ENCODE measurements at places on chromosomes 11 and 22. TPM values are rescaled to one million over a fixed set of nuclear protein-coding genes. Genes with fewer than 3 reads are reported as not detected.

DNA sequence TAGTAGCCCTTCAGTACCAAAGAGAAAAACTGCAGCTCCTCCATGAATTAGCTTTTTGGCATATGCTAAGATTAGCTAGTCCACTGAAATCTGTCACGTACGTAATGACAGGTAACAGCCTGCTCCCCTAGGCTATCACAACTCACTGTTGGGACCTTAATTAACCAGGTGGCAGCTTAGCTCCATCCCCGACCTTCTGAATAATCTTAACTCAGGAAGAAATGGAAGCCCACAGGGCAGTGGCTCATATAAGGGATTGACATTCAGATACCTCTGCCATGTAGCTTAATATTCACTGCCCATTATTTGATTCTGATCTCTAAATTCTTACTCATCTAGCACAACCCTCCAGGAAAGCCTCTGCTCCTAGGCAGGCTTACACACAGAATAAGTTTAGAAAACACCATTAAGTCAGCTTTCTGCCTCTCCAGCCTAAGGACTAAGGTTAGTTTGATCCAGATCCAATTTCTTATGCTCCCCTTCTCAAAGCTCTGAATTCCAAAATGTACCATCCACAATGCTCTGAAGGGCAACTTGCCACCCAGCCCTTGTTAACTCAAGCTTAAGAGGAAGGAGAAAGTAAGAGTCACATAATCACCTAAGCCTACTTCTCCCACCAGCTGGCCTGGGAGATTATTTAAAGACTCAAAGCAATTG, 5.0 kb downstream of the HSPA8 start:
- peaks cover 11% of the 10 kb centered on the region for H3K4me1 ChIP-seq
- DNase-seq = no peak
- no peaks in the 10 kb centered on the region for H3K27me3 ChIP-seq
- no peak overlapping the region for H3K4me3 ChIP-seq

- no peaks in the 10 kb centered on the region for H3K27me3 ChIP-seq
- no peak overlapping the region for H3K27ac ChIP-seq
- H3K4me3 ChIP-seq = no peak overlapping the region
Observed at GRCh38 chr11:36009473-36009872, 65.6 kb downstream of the LDLRAD3 start.

DNA sequence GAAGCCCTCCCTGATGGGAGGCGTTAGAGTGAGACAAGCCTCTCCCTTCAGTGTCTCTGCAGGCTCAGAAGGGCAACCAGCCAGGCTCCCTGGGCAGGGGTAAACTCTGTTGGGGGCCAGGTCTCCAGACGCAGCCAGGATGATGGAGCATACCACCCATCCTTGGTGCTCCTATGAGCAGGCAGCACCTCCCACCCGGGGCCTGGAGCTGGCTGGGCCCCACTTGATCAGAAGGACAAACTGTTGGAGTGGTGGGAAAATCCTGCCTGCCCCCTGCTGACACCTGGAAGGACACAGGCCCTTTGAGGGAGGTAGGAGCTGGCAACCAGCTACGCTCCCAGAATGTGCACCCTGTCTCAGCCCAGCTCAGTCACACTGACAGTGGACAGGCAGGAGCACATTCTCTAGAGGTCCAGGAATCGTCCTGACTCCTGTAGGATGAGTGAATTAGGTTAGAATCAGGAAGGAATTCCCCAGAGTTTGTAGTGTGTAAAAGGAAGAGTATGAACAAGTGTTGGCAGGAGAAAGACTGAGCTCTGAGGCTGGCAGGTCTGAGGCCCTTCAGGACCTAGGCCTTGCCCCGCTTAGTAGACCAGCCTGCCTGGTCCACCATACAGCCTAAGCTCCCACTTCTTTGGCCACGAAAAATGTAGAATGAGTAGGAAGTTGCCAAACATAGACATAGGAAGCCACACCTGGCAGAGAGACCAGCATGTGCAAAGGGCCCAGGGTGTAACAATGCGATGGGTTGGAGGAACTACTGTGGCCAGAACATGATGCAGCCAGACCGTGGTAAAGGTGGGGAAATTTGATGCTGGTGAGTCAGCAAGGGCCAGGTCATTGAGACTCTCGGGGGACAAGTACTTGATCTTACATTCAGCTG, 19.1 kb downstream of the ARHGEF17 start:
- no peaks in the 10 kb centered on the region for H3K36me3 ChIP-seq
- H3K27me3 ChIP-seq = no peaks in the 10 kb centered on the region
- DNase-seq = no peak
- H3K4me1 ChIP-seq = peaks cover 70% of the 10 kb centered on the region
- no peak overlapping the region for H3K4me3 ChIP-seq
- peak overlapping the region; percentile 12 for H3K27ac ChIP-seq

DNA sequence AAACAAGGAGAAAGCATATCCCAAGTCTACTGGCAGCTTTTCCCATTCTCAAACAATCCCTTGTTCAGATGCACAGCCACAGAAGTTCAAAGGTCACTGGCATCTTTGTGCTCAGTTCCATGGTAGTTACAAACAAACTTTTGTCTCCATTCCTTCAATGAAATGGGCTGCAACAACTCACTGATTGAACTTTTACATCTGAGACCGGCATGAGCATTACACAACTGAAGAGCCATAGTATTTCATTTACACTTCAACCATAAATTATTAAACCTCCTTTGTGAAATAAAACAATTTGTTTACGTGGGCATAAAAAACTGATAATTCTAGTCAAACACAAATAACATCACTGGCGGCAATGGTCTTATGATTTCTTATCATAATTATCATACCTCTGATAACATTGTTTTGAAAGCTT, 67.8 kb upstream of the ARHGAP32 start:
- no peaks in the 10 kb centered on the region for H3K27me3 ChIP-seq
- DNase-seq = no peak
- no peak overlapping the region for H3K27ac ChIP-seq
- peaks cover 6% of the 10 kb centered on the region for H3K4me1 ChIP-seq

GRCh38 chr11:107704451-107704850, 7.4 kb downstream of the SLN start:
- no peak overlapping the region for H3K27ac ChIP-seq
- no peak overlapping the region for H3K4me3 ChIP-seq
- H3K27me3 ChIP-seq = no peaks in the 10 kb centered on the region
- peaks cover 10% of the 10 kb centered on the region for H3K4me1 ChIP-seq

DNA sequence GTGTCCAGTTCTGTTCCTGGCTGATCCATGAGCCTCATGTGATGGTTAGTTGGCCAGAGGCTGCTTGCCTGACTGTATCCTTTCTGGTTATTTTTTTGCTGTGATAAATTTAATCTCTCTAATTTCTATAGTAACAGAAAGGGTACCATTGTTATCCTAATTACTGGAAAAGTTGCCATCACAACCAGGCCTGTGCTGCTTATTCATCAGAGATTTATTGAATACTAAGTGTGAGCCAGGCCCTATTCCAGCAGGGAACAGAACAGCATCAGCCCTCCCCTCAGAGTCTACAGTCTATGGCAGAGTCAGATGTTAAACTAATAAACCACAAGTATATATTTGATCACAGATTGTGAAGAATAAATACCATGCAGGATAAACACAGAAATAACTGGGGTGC, 86.8 kb downstream of the DEPDC5 start:
- no peaks in the 10 kb centered on the region for H3K27me3 ChIP-seq
- H3K36me3 ChIP-seq = no peaks in the 10 kb centered on the region
- no peak overlapping the region for H3K4me3 ChIP-seq
- no peak overlapping the region for H3K27ac ChIP-seq
- no peaks in the 10 kb centered on the region for H3K4me1 ChIP-seq
- no peak for DNase-seq

DNA sequence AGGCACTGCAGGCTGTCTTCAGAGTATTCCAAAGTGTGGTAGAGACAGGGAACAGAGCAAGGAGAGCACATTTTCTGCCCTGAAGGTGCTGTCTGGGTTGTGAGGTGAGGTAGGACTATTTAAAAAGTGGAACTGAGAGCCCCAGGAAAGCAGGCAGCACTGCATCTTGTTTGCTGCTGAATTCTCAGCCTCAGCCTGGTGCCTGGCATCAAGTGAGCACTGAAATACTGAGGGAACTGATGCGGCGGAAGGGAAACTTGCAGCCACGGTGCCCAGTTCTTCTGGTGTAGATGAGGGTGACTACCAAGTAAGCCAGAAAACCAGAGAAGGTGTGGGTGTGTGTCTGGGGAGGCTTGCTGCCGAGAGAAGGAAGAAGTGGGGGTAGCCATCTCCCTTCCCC, 59.5 kb downstream of the TNRC6B start:
- no peaks in the 10 kb centered on the region for H3K36me3 ChIP-seq
- DNase-seq = no peak
- H3K27me3 ChIP-seq = no peaks in the 10 kb centered on the region
- peaks cover 3% of the 10 kb centered on the region for H3K4me1 ChIP-seq
- H3K4me3 ChIP-seq = no peak overlapping the region

GRCh38 chr22:48827904-48828555, 999.6 kb downstream of the BRD1 start:
- H3K27me3 ChIP-seq = no peaks in the 10 kb centered on the region
- no peaks in the 10 kb centered on the region for H3K36me3 ChIP-seq
- no peaks in the 10 kb centered on the region for H3K4me1 ChIP-seq
- DNase-seq = no peak

DNA sequence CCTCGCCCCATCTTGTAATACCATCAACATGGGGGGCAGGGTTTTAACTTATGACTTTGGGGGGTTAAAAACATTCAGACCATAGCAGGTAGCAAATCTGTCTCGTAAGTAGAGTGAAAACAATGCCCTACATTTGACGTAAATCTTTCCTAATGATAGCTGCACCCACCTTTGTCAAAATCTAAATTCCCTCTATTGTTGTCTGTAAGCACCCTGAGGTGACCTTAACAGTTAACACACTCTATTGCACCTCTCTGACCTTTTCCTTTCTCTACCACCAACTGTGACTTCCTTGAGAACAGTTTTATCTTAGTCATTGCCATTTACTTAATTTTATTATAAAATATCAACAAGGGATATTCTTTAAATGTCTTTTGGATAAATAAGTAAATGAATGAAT, 1024.9 kb upstream of the CNTN5 start:
- no peaks in the 10 kb centered on the region for H3K27me3 ChIP-seq
- no peak overlapping the region for H3K4me3 ChIP-seq
- no peaks in the 10 kb centered on the region for H3K36me3 ChIP-seq
- no peak overlapping the region for H3K27ac ChIP-seq
- no peak for DNase-seq

- no peaks in the 10 kb centered on the region for H3K27me3 ChIP-seq
- no peak for DNase-seq
- H3K27ac ChIP-seq = no peak overlapping the region
- H3K36me3 ChIP-seq = no peaks in the 10 kb centered on the region
- no peaks in the 10 kb centered on the region for H3K4me1 ChIP-seq
Observed at GRCh38 chr11:31711137-31711536, 100.0 kb downstream of the PAX6 start.

Gene RAB36
- 5.3 TPM for polyA plus RNA-seq

Gene FOLR1
- polyA plus RNA-seq = 13.4 TPM

Gene MMP13
- not detected for polyA plus RNA-seq

Gene PRAME
- not detected for polyA plus RNA-seq

Gene APOBEC3B
- 11.0 TPM for polyA plus RNA-seq

Gene PDGFB
- 4.1 TPM for polyA plus RNA-seq

Gene PLAAT2
- 3.0 TPM for polyA plus RNA-seq

Gene ANGPTL5
- polyA plus RNA-seq = 0.12 TPM

Gene KRTAP5-11
- not detected for polyA plus RNA-seq
